ENCODE measurements at places on chromosomes 6 and 20.

- DNase-seq, result peak; percentile 74
Observed at GRCh38 chr20:5222919-5223634, 93.7 kb downstream of the PROKR2 start.

GRCh38 chr6:105839266-105839665, 246.9 kb upstream of the PRDM1 start:
- no peak for DNase-seq

DNA sequence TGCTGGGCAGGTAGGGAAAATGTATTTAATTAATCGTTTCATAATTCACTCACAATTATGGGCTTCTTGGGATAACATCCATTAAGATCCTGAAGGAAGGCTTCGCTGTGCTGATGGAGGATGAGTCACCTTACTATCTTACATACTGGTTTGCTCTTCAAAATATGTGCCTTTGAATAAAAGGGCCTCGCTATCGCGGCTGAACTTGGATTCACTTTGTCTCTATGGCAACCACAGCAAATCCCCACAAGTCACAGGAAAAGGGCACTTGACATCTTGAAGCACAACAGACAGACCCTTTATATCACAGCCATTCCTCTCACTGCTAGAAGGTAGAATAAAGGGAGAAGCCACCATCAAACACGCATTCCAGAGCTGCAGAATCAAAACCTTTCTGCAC, 141.3 kb upstream of the MYLIP start:
- DNase-seq, result no peak

- peak; percentile 15 for DNase-seq
Observed at GRCh38 chr6:152368751-152369624, 268.2 kb downstream of the SYNE1 start.

DNA sequence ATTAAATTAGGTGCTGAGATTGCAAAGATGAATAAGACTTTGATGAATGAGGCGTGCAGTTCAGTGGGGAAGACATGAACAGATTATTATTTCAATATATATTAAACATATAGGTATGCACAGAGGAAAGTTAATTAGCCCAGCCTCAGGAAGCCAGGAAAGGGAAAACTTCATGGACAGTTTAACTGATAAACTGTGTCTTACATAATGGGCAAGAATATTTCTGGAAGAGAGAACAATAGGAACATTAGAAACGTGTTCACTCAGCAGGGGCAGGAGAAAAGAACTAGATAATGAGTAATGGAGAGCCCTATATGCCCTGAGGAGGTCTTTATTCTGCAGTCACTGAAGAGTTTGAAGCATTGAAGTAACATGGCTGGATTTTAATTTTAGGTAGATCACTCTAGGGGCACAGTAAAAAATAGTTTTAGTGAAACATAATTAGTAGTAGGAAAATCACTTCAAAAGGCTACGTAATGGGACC, 23.6 kb downstream of the CEP57L1 start:
- DNase-seq, result no peak

- DNase-seq, result no peak
Observed at GRCh38 chr6:93343476-93343875, 75.9 kb downstream of the EPHA7 start.
